HTR-8/SVneo (cell line): ENCODE measurements at places on chromosomes 13 and 19.

DNA sequence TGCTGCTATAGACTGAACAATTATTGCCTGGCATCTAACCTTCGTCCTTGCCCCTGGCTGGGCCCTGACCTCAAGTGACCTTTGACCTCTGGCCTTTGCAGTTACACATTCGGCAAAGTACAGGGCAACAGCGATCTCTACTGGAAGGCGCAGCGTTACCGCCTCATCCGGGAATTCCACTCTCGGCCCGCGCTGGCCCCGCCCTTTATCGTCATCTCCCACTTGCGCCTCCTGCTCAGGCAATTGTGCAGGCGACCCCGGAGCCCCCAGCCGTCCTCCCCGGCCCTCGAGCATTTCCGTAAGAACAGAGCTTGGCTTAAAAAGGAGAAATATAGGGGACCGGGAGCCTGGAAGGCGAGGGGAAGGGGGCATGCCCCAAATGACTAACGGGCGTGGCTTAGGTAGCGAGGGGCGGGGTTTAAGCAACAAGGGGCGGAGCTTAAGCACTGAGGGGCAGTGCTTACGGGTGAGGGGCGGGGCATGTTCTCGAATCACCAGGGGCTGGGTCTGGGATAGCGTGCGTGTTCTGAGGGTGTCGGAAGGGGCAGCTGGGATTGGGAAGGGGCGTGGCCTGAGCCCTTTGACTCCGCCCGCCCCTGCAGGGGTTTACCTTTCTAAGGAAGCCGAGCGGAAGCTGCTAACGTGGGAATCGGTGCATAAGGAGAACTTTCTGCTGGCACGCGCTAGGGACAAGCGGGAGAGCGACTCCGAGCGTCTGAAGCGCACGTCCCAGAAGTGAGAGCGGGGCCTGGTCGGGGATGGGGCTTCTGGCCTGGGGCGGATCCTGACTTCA, 52.7 kb downstream of the TRPM4 start:
- DNase-seq = no peak

DNA sequence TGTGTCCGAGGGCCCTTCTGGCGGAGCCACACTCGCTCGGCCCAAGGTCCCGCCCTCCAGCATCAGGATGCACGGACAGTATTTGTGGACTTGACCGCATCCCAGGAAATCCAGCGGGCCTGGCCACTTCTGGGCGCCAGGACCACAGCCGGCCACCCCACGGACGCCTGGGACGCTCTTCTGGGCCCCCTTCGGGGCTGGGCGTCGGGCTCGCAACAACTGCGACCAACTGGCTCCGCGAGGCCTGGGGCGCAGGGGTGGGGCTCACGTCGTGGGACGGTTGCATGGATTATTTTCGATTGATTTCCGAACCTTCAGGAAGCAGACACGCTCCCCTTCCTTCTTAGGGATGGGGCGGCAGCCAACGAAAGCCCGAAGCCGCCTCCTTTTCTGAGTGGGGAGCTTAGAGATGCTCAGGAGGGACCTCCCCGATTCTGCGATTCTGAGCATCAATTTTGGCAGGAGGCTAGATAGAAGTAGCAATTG, 521 bp upstream of the NUP58 start:
- no peak for DNase-seq

DNA sequence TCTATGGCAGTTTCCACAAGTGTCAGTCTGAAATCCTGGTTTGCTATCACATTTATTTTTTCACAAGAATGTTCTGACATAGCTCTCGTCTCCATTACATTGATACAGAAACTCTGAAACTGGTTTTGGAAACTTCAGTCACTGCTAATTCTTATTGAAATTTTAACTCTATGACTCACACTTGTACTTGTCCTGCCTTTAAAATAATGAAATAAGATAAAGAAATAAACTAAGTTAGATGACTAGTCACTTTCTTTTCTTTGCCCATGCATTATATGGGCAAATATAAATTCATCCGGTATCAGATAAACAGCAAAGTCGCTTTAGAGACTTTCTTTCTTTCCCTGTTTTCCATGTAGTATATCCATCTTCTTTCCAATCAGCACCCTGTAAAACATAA, 257.5 kb downstream of the PCDH9 start:
- no peak for DNase-seq

DNA sequence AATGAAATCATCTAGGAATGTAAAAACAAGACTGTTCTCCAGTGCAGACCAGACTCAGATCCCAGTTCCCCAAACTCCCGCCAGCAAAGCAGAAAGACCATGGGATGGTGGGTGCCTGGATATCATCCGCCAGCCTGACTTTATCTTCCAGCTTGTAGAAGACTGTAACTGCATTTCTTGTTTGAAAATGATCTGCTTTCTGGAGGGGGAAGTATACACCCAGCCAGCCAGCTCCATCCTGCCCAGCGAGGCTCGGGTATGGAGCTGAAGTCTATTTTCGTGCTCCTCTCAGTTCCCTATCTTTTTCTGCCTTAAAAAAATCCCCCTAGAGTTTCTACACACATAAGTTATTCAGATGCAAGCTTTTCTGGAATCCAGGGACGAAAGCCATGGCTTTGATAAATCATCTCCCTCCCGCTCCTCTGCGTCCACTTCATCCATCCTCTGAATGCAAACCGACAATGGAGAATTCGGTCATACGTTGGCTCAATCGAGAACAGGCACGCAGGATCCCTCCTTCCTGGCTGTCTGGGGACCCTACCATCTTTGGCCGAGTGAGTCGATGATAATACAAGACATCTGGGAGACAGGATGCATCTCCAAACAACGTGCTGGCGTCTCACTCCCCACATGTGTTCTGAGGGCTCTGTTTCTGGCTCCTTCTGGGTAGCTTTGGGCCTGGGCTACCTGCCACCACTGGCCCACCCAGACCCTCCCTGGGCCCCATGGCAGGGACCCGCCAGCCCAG, 31.2 kb downstream of the CEBPG start:
- DNase-seq = no peak

DNA sequence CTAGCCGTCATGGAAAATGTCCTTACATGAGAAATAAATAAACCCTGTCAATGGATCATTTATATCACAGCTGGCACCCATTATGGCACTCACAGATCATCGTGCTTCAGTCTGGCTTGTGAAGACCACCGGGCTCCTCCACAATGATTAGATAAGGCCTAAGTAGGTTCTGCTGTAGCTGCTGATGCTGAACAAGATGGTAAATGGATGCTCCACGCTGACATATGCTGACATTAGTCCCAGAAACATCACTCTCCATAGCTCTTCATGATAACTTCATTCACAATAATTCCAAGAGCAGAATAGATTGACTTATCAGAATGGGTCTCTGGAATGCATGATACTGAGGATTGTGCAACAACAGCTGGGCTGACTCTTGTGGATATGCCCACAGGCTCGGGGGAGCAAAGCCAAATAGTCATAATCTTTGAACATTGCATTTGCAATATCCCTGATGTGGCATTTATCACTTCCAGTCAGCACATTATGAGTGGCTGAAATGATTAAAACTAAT, 63.8 kb upstream of the RXFP2 start:
- no peak for DNase-seq

DNA sequence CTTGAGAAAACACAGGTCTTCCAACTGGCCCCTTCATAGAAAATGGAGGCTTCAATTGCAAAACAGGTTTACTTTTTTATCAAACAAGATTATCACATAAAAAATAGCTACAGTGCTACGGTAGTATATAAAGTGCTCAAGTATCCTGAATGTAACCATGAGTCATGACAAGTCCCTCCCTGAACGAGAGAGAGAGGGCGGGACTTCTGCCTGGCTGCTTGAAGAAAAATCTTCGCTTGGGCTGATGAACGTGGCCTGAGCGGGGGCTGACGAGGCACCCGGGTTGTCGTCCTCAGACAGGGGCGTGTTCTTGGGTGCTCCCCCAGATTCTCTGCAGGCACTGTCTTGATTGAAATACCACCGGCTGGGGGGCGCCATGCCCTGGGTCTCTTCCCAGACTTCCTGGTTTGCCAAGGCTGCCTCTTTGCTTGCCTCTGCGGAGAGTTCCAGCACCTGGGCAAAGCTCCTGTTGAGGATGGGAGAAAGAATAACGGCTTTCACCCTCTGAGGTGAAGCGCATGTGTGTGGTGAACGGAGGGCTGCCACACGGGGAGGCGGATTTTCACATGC, 23.2 kb upstream of the CPAMD8 start:
- DNase-seq = peak; percentile 42

GRCh38 chr13:104086210-104086609, 1020.0 kb upstream of the SLC10A2 start:
- no peak for DNase-seq

DNA sequence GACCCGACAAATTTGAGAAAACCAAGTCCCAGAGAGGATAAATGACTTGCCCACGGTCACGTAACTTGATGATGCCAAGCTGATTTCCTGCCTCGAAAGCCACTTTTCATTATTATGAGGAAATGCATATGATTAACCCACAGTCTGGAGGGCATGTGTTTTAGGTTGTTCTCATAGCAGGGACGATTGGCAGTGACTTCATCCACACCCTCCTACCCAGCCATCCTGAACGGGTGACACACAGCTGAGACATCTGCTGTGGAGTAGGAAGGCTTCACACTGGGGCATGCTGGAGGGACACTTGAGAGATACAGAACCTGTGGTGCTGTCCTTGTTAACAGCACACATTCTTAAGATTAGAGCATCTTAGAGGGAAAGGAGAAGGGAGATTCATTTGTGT, 65.4 kb upstream of the WDFY2 start:
- no peak for DNase-seq

DNA sequence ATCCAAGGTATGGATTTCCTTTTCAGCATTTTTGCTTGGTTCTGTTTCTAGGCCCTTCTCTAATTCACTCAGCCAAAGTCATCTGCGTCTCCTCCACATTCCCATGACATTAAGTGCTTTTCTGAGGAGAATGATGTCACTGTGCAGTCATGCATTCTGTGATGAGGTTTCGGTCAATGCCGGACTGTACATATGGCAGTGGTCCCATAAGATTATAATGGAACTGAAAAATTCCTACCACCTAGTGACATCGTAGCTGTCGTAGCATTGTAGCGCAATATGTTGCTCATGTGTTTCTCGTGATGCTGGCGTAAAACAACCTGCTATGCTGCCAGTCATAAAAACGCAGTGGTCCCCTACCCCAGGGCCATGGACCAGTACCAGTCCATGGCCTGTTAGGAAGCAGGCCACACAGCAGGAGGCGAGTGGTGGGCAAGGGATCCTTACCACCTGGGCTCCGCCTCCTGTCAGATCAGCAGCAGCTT, 63.4 kb upstream of the TNFRSF19 start:
- DNase-seq = no peak

GRCh38 chr19:19059837-19060611, 3.8 kb upstream of the SLC25A42 start:
- DNase-seq = no peak

- DNase-seq = peak; percentile 77
These were observed 1.4 kb upstream of the QTRT1 start for GRCh38 chr19:10699650-10700335.

GRCh38 chr19:5800361-5801270, 4.3 kb upstream of the NRTN start:
- DNase-seq = no peak

DNA sequence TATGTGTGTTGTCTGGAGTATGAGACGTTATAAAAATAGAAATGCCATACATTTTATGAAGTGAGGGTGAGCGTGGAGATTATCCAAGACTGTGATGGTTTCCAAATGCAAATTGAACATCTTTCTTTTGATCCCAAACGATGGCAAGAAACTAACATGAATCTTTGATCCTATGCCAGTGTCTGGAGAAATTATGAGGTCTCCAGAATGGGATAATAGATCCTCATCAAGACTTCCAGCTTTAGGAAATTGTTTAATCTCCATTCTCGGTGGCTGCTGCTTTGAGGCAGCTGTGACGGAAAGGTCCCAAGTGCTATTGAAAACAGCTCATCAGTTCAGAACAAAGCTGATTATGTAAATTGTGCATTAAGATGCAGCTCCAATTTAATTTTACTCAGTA, 30.8 kb downstream of the CBY2 start:
- no peak for DNase-seq

GRCh38 chr19:39558624-39559117, 18.7 kb upstream of the EID2 start:
- no peak for DNase-seq
